ENCODE measurements at places on chromosomes 16 and 17.

GRCh38 chr17:65583921-65584603 is 22.6 kb upstream of the AXIN2 start:
- DNase-seq = no peak

- DNase-seq = no peak
These were observed 291.3 kb downstream of the WWOX start for GRCh38 chr16:78390508-78391324.

DNA sequence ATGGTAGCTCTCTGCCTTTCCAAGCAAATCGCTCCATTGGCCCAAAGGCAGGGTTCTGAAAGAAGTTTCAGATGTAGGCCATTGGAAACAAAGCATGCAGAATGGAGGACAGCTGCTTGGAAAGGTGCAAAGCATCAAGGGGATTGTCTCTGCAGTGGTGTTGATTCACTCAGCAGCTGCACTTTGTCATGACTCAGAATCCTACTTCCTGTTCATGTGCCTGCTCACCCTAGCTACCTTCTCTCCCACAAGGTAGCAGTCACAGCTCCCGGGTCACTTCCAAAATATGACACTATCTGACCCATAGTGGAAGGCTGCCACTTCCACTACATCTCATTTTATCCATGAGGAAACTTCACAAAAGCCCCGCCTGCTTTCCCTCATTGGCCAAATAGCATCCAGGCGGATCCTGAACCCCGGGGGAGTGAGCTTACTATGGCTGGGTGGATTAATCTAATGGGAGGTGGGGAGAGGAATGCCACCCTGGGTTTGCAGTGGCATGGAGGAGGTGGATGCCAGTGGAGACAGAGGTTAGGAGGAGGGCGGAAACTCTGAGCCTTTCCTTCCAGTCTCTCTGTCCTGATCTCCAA is 74.7 kb upstream of the NKD1 start:
- peak; percentile 24 for DNase-seq

DNA sequence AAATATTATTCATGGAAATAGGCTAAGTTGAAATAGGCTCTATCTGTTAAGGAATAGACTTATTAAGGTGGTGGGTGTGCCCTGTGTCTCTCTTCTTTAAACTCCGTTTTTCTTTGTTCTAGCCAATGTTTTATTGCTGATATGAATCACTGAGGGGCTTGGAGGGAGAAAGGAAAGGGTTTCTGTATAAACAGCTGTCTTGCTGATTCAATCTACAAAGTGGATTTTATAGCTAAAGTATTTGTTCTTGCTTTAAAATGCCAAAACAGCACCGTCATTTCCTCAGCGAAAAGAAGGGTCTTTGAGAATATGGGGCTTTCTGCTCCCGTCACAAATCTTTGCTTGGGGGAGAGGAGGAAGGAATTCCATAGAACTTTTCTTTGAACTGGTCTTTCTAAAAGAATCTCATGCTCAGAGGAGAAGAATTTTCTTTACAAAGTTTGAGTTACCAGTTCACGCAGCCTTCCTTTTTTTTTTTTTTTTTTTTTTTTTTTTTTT is 39.3 kb downstream of the MSI2 start:
- no peak for DNase-seq

DNA sequence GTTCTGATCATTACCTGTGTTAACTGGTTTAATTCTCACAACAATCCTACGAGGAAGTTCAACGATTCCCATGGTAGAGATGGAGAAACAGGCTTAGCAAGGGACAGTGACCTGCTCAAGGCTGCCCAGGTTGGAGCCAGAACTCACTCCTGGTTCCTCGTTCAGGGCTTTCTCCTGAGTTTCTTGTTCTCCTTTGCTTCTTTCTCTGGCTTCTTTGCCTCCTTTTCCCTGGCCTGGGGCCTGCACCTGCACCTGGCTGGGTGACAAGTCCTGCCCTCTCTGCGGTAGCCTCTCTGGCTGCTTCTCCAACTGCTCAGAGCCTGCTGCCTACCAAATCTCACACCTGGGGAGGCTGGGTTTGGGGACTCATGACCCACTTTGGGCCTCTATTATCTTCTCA is 2.8 kb downstream of the CCL22 start:
- no peak for DNase-seq

- DNase-seq = no peak
These were observed 43.5 kb downstream of the MARF1 start for GRCh38 chr16:15599303-15600070.

- no peak for DNase-seq
These were observed 3.8 kb downstream of the HOXB2 start for GRCh38 chr17:48541036-48541576.

- no peak for DNase-seq
These were observed 32.2 kb downstream of the APPBP2 start for GRCh38 chr17:60493847-60494321.

GRCh38 chr17:49898366-49899190 is 50.7 kb upstream of the TAC4 start:
- no peak for DNase-seq

- DNase-seq = peak; percentile 42
These were observed 562 bp downstream of the USP31 start for GRCh38 chr16:23148513-23149266.

- DNase-seq = no peak
These were observed 264.5 kb downstream of the NTN1 start for GRCh38 chr17:9285602-9286427.

GRCh38 chr17:28963055-28963611 is 11.8 kb upstream of the PHF12 start:
- DNase-seq = no peak

- no peak for DNase-seq
These were observed 87.3 kb upstream of the NACA2 start for GRCh38 chr17:61678339-61678738.

- DNase-seq = no peak
These were observed 67.0 kb upstream of the ENDOV start for GRCh38 chr17:80347948-80348351.

DNA sequence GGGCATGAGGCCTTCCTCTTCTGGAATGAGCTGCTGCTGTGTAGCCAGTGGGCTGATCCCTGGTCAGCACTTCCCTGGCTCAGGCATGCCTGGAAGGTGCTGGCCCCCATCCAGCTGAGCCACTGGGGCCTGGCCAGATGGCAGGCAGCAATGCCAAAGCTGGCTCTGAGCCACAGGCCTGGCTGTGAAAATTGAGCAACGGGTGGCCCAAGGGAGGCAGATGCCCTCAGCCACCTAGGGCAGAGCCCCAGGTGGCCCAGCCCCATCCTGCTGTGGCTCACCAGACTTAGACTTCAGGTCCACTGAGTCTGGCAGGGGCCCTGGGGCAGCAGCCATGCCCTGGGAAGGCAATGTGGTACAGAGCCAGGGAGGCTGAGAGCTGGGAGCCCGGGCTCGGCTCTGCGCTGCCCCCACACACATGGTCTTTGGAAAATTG is 8.5 kb upstream of the CRHR1 start:
- DNase-seq = no peak
